Thyroid gland (tissue), 4 donors: ENCODE measurements at places on chromosomes 1 and 21. TPM values are rescaled to one million over a fixed set of nuclear protein-coding genes. Genes with fewer than 3 reads are reported as not detected.

GRCh38 chr1:228311091-228311490 is 95.5 kb downstream of the TRIM11 start:
- no peak for DNase-seq
- no peak overlapping the region for H3K4me3 ChIP-seq
- no peak overlapping the region for H3K27ac ChIP-seq
- H3K4me1 ChIP-seq: no peaks in the 10 kb centered on the region

Gene PTGS2
- 4.2 TPM for total RNA-seq

Gene TNFRSF1B
- total RNA-seq: 20.4 TPM

GRCh38 chr1:117708323-117709248 is 102.7 kb downstream of the TENT5C start:
- DNase-seq: peak; percentile 9
- H3K27me3 ChIP-seq: no peaks in the 10 kb centered on the region
- no peak overlapping the region for H3K27ac ChIP-seq
- no peaks in the 10 kb centered on the region for H3K4me1 ChIP-seq
- no peak overlapping the region for H3K4me3 ChIP-seq
- no peaks in the 10 kb centered on the region for H3K36me3 ChIP-seq

- no peaks in the 10 kb centered on the region for H3K4me1 ChIP-seq
- no peaks in the 10 kb centered on the region for H3K27me3 ChIP-seq
- H3K27ac ChIP-seq: no peak overlapping the region
- H3K36me3 ChIP-seq: no peaks in the 10 kb centered on the region
- DNase-seq: no peak
- H3K4me3 ChIP-seq: no peak overlapping the region
These were observed 30.8 kb upstream of the DMBX1 start for GRCh38 chr1:46458846-46459245.

- no peak for DNase-seq
- H3K4me1 ChIP-seq: no peaks in the 10 kb centered on the region
- H3K4me3 ChIP-seq: no peak overlapping the region
- no peak overlapping the region for H3K27ac ChIP-seq
- H3K36me3 ChIP-seq: no peaks in the 10 kb centered on the region
These were observed 121.0 kb downstream of the LRRC40 start for GRCh38 chr1:70084314-70084915.

DNA sequence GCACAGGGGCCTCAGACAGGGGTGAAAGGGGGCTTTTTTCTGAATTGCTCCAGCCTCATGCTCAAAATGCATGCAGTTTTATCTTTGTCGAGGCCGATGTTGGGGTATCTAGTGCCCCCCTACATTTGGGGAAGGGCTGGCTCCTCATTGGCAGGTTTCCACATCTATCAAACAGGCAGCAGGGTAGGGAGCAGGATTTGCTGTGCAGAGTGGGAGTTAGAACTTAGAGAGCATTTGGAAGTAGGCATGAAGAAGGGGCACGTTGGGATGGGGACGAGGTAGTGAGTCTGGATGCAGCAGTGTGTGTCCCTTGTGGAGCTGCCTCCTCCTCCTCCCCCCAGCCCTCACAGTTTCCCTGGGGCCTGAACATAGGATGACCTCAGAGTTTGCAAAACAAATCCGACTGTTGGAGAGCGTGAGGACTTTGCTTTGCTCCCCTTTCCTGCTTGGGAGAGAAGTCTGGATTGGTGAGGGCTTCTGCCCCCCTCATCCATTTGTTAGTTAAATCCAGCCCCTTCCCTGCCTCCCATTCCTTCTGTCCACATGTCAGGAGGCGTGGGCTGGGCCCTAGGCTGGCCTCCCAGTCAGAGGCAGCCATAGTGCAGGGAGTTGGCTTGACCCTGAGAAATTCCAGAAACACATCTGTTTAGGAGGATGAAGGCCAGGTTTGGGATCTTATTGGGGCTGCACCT is 36.9 kb upstream of the GPR37L1 start:
- DNase-seq: no peak
- no peaks in the 10 kb centered on the region for H3K36me3 ChIP-seq
- H3K4me3 ChIP-seq: no peak overlapping the region
- peaks cover 4% of the 10 kb centered on the region for H3K4me1 ChIP-seq

- H3K4me1 ChIP-seq: no peaks in the 10 kb centered on the region
- H3K36me3 ChIP-seq: no peaks in the 10 kb centered on the region
- H3K27ac ChIP-seq: no peak overlapping the region
- H3K4me3 ChIP-seq: no peak overlapping the region
These were observed 28.5 kb downstream of the LRRC8B start for GRCh38 chr1:89553157-89553556.

GRCh38 chr1:28895896-28896608 is 18.3 kb upstream of the EPB41 start:
- no peaks in the 10 kb centered on the region for H3K27me3 ChIP-seq
- no peaks in the 10 kb centered on the region for H3K36me3 ChIP-seq
- no peak overlapping the region for H3K4me3 ChIP-seq

DNA sequence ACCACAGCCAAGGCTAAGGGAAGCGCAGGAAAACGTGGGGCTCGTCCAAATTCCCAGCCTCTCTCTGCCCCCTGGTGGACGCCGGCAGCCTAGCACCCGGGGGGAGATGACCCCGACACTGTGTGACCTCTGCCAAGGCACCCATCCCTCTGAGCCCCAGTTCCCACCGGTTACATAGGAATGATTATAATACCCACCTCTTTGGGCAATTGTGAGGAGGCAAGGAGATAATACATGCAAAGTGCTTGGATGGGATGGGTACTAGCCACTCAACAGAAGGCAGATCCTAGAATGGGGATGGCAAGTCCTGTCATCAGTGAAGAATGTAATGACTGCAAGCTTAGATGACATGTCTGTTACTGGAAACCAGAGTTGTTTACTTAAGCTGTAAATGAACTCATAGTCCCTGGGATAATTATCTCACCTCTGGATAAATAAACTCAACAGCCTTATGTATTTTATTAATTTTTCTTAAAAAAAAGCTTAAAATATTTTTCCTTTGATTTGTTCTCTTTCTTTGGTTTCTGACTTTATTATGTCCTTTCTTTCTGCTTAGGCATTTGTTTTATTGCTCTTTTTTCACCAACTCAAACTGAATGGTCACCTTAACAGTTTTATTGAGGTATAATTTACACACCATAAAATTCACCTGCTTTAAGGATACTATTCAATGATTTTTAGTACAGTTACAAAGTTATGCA is 11.3 kb upstream of the BMP8B start:
- no peak overlapping the region for H3K4me3 ChIP-seq
- no peaks in the 10 kb centered on the region for H3K27me3 ChIP-seq
- no peaks in the 10 kb centered on the region for H3K4me1 ChIP-seq
- H3K36me3 ChIP-seq: no peaks in the 10 kb centered on the region

GRCh38 chr21:10539956-10540355 is 18.6 kb downstream of the TPTE start:
- DNase-seq: no peak
- H3K27ac ChIP-seq: no peak overlapping the region
- H3K4me1 ChIP-seq: no peaks in the 10 kb centered on the region
